ENCODE measurements at places on chromosomes 6 and 20. TPM values are rescaled to one million over a fixed set of nuclear protein-coding genes. Genes with fewer than 3 reads are reported as not detected.

DNA sequence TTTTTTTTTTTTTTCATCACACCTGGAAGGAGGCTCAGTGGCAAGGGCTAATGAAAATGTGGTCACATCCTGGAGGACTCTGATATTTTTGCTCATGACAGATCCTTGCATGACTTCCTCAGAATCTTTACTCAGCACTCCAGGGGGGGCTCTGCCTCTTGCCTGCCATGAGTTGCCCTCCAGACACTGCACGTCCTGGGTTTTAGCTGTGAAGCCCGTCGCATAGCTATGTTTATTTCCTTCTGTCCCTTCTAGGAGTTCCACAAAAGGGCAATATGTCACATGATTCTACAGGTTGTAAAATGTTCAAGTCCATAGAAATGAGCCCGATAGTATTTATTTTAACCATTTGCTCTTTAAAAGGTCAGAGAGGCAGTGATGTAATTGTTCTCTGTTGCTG, 18.2 kb downstream of the MAS1 start:
- H3K36me3 ChIP-seq, result no peaks in the 10 kb centered on the region
- DNase-seq, result no peak
- no peaks in the 10 kb centered on the region for H3K4me1 ChIP-seq
- no peak overlapping the region for H3K4me3 ChIP-seq
- peaks cover 34% of the 10 kb centered on the region for H3K27me3 ChIP-seq

The TMEM14C gene
- 140 TPM for total RNA-seq

- H3K4me3 ChIP-seq, result no peak overlapping the region
- H3K27ac ChIP-seq, result no peak overlapping the region
- DNase-seq, result no peak
Measured at GRCh38 chr20:7113577-7114466, 346.3 kb downstream of the BMP2 start.

DNA sequence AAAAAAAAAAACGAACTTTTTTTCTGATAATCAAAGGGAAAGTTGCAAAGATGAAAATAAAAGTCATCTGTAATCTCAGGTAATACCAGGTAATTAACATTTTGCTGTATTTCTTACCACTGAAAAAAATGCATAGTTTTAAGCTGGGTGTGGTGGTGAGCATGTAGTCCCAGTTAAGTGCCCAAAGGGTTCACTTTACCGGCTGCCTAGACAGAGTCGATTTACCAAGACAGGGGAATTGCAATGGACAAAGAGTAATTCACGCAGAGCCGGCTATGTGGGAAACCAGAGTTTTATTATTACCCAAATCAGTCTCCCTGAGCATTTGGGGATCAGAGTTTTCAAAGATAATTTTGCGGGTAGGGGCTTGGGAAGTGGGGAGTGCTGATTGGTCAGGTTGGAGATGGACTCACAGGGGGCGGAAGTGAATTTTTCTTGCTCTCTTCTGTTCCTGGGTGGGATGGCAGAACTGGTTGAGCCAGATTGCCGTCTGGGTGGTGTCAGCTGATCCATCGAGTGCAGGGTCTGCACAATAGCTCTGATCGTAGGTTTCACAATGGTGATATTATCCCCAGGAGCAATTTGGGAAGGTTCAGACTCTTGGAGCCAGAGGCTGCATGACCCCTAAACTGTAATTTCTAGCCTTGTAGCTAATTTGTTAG, 51.9 kb downstream of the RPF2 start:
- H3K4me1 ChIP-seq, result no peaks in the 10 kb centered on the region
- H3K27ac ChIP-seq, result no peak overlapping the region
- H3K4me3 ChIP-seq, result no peak overlapping the region
- DNase-seq, result no peak

- H3K4me3 ChIP-seq, result no peak overlapping the region
- DNase-seq, result no peak
- no peaks in the 10 kb centered on the region for H3K36me3 ChIP-seq
Measured at GRCh38 chr20:17825960-17826843, 126.4 kb downstream of the BANF2 start.

The PTPRK gene
- 53.1 TPM for total RNA-seq

The GPX5 gene
- not detected for total RNA-seq

DNA sequence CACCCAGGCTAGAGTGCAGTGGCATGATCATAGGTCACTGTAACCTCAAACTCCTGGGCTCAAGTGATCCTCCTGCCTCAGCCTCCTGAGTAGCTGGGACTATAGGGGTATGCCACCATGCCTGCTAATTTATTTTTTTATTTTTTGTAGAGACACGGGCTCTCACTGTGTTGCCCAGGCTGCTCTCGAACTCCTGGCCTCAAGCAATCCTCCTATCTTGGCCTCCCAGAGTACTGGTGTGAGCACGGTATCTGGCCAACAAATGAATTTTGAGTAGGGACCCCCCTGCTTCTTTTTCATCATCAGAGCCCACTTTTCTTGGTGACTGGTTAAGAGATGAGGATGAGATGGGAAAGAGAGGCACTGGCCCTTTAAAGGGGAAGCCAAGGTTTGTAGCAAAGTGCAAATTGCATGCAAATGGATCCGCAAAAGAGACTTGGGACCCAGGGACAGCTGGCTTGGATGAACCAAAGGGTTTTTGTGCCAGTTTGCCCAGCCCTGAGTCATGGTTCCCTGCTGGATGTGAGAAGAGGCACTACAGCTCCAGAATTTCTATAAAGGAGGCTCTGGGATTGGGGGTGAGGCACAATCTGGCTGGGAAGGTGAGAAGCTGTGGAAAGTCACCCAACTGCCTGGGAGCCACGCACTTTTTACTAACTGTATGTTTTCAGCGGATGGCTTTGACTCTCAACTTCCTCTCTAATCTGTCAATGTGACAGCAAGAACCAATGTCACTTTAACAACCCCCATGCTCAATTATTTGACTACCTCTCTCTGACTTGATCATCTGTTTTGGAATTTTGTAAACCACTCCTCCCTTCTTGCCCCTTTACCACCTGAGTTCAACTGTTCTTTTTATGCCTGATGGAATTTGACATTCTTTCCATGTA, 58.7 kb upstream of the RNF24 start:
- no peaks in the 10 kb centered on the region for H3K27me3 ChIP-seq
- H3K27ac ChIP-seq, result no peak overlapping the region
- H3K36me3 ChIP-seq, result no peaks in the 10 kb centered on the region
- H3K4me1 ChIP-seq, result peaks cover 18% of the 10 kb centered on the region
- DNase-seq, result no peak
- H3K4me3 ChIP-seq, result no peak overlapping the region

GRCh38 chr6:43308101-43308989, at the start of gene CRIP3:
Gene CRIP3, minus strand, starts transcription at chr6:43308826. Its CDS starts 34 bp downstream, at chr6:43308792.
- peaks cover 25% of the 10 kb centered on the region for H3K27me3 ChIP-seq
- H3K4me1 ChIP-seq, result peaks cover 11% of the 10 kb centered on the region
- peak within 1 kb of the TSS; percentile 54 for H3K4me3 ChIP-seq
- no peaks in the 10 kb centered on the region for H3K36me3 ChIP-seq
